NCI-H526 (cell line): ENCODE measurements at places on chromosomes 7 and 10.

- no peak for DNase-seq
Observed at GRCh38 chr7:111368381-111369065, 193.8 kb downstream of the IMMP2L start.

DNA sequence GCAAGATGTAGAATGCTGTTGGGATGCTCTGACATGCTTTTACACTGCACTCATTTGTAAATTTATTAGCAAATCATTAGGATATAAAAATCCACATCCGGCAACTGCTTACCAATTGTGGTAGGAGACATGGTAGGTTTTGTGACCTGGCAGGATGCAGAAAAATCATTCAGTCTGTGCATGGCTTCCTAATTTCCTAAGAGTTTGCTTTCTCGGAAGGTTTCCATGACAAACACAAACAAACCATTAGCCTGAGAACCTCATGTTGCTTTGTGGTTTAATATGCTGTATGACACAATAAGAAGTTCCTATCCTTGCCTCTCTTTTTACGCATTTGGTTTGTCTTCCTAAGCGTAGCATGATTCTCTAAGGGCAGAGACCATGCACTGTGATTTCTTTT, 14.7 kb upstream of the LMBR1 start:
- no peak for DNase-seq

- no peak for DNase-seq
Observed at GRCh38 chr7:3042861-3043489, 692 bp downstream of the CARD11 start.

DNA sequence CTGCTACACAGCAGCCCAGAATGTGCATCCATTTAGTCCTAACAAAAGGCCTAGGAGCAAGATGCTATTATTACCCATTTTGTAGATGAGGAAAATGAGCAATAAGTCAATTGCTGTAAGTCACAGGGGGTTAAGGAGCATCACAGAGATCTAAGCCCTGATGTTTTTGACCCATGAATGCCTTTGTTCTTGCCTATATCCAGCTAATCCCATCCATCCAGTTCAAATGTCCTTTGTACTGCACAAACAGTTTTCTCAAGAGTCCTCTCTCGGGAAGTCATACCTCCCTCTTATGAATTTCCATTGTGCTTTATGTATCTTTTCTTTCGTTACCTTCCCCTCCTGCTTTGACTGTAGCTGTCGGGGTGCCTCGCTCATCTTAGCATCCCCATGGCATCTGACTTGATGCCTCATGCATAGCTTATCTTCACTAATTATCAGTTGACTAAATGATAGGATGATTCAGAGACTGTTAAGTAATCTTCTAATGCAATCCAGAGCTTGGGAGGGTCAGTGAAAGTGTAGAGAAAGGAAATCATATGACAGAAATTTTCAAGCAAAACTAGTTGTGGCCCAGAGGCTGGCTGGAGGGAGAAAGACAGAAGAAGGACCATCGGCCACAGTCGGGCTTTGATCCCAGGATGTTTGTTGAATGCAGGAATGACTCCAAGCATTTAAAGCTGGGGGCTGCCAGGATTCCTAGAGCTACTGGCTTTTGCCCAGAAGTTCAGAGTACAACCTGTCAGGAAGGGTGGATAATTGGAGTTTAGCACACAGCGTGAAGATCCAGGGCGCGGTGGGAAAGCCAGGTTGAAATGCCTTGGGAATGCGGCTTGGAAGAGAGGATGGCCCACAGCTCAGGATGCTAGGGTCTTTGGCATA, 23.5 kb downstream of the BLVRA start:
- no peak for DNase-seq

GRCh38 chr10:29790207-29790606, 155.4 kb upstream of the SVIL start:
- DNase-seq: no peak

DNA sequence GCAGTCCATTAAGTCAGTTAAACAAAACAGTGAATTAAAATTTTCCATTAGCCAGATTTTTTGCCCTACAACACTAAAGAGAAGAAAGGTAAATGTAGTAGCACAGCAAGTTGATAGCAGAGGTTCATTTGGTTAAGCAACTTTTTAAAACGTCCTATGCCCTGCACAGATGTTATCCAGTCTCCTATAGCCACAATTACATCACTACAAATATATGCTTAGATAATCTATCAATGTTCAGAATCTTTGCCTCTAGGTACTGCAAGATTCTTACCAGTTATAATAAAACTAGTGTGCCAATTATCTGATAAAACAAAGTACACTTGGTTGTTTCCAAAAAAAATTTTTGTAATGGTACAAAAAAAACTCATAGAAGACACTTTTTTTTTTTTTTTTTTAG, 175.5 kb upstream of the MYO3A start:
- DNase-seq: no peak

DNA sequence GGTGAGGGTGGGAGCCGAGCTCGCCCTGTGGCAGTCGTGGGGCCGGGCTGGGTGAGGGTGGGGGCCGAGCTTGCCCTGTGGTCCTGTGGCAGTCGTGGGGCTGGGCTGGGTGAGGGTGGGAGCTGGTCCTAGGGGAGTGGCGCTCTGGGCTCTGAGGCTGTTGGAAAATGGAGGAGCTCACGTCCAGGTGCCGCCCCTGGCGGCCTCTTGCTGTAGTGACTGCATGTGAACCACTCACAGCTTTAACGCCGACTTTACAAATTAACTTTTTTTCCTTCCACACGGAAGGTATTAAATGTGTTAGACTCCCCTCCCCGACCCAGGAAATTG, 312.6 kb downstream of the WDR37 start:
- DNase-seq: no peak

GRCh38 chr7:149714910-149715471, 58.4 kb downstream of the ZNF467 start:
- DNase-seq: no peak

DNA sequence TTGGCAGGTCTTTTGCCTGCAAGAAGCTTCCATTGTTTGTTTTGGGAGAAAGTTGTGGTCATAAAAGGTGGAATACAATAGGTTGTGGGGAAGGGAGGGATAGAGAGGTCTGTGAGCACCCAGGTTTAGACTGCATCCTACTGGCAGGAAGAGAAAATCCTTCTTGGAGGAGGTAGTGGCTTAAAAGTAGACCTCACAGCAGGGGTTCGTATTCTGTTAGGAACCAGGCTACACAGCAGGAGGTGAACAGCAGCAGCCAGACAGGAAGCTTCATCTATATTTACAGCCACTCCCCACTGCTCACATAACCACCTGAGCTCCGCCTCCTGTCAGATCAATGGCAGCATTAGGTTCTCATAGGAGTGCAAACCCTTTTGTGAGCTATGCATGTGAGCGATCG, 245.3 kb downstream of the NSUN6 start:
- no peak for DNase-seq

DNA sequence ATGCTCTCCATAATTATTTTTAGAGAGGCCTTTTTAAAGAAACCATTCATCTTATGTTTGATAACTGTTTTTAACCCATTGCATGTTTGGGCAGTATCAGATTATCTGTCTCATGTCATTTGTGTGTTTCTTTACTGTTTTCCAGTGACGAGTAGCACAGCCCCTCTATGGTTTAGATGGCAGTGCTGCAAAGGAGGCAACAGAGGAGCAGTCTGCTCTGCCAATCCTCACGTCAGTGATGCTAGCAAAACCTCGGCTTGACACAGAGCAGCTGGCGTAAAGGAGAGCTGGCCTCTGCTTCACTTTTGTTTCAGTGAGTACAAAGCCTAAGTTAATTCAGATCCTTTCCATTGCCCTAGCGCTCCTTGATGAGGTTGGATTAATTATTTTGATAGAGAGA, 80.4 kb upstream of the GARIN1A start:
- no peak for DNase-seq
